Activated gamma-delta T cell treated with Interleukin-2 at 50 U/mL for 16 hours (primary cell): ENCODE measurements at places on chromosomes 6 and 20.

- DNase-seq: no peak
These were observed 255.9 kb upstream of the SULF2 start for GRCh38 chr20:48041078-48041780.

GRCh38 chr20:12617076-12617475, 391.7 kb upstream of the SPTLC3 start:
- no peak for DNase-seq

DNA sequence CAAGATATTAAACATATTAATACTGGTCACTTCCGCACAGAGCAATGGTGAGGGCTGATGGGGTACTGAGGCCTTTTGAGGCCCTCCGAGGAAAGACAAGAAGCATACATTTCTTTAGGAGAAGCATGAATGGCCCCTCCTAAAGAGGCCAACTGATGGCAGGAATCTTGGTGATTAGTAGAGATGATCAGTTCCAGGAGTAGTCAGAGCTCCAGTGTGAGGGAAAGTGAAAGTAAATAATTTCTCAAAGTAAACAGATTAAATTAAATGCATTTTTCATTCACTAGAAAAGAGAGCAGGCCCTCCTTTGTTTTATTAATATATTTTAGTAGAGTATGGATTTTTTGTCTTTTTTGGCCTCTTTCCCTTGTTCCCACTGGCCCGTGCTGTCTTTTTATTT, 38.2 kb downstream of the NOX3 start:
- no peak for DNase-seq

DNA sequence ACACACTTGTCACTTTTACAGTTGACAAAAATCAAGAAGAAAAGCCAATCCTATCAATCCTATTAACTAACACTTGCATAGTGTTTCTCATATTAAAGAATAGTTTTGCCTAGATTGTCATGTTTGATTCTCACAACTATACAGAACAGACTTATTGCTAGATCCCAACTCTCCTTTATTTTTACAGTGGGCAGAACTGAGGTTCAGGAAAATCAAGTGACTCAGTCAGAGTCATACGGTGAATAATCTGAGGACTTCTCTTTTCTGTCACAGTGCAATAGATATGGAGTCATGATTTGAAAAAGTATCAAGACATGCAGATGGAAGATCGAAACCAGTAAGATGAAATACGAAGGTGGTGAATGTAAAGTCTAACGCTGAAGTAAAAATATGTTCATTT, 195.1 kb upstream of the CITED2 start:
- DNase-seq: no peak

- no peak for DNase-seq
These were observed 80.3 kb downstream of the JARID2 start for GRCh38 chr6:15326067-15326614.

GRCh38 chr6:57221191-57221935, 744 bp downstream of the RAB23 start:
- DNase-seq: peak; percentile 44

- DNase-seq: no peak
These were observed 22.6 kb downstream of the RAET1L start for GRCh38 chr6:150002710-150003109.

DNA sequence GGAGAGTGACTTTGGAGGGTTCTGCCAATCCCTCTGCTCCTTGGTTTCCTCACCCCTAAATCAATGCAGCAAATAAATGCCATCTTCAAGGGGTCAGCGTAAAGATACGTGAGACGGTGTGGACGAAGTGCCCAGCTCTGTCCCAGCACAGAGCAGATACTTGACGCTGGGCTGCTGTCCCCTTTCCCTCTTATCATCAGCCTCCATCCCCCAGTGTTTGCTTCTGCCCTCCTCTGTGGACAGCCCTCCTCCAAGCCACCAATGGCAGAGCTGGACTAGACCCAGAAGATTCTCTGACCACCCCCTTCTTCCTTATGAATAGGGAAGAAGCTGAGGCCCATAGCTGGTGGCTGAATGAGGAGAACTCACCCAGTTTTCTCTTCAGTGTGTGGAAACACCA, 17.7 kb upstream of the PI16 start:
- no peak for DNase-seq

DNA sequence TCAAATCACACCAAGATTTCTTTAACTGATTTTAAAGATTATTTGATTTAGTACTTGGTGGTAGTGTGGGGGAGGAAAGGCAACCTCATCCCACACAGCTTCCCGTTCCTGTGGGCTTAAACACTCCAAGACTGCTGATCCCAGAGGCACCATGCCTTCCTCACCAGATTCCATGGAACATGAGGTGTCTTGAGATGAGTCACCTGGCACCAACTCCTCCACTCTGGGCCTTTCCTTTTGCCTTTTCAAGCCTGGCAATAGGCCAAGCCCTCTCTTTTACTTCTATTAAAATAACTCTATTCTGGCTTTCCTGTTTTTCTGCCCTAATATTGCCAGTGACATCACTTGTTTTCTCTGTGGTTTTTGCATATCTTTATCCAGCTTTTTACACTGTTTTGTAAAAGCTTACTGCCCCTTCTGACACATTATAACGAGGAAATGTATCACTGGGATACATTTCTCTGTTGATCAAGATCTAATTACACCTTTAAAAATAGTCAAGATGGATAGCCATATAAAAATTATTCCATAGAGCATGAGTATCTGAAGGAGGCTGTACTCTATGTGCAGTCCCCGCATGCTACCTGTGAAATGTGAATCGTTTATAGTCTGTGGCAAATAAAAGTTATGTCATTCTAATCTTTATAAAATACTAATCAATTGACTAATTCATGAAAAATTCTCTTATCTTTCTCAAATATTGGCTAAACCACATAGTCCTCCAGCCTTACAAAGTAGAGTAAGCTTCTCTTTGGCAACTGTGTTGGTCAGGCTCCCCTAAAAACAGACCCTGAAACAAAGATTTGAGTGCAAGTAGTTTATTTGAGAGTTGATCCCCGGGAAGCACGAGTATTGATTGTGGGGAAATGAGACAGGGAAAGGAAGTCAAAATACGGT, 257.8 kb upstream of the KCNQ5 start:
- no peak for DNase-seq

GRCh38 chr6:112321941-112322424, 25.1 kb upstream of the RFPL4B start:
- no peak for DNase-seq

DNA sequence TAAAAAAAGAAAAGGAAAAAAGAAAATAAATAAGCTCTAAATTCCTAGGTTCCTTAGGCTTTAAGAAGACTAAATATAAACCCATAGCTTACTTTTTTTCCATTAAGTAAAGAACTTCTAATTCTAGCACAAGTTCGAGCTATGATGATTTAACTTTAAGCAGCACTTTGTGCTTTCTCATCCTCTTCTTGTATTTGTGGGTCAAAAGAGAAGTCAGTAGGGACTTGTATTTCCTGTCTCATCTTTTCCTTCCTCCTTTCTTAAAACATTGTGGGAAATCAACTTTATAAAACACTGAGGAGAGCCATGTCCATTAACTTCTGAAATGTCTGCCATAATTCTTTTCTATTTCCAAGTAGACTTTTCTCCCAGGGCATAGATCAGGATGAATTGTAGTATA, 637.7 kb upstream of the CITED2 start:
- DNase-seq: no peak

- no peak for DNase-seq
These were observed 25.3 kb upstream of the TIAM2 start for GRCh38 chr6:154969796-154970195.

- no peak for DNase-seq
These were observed 56.1 kb downstream of the HDDC2 start for GRCh38 chr6:125245523-125246264.

DNA sequence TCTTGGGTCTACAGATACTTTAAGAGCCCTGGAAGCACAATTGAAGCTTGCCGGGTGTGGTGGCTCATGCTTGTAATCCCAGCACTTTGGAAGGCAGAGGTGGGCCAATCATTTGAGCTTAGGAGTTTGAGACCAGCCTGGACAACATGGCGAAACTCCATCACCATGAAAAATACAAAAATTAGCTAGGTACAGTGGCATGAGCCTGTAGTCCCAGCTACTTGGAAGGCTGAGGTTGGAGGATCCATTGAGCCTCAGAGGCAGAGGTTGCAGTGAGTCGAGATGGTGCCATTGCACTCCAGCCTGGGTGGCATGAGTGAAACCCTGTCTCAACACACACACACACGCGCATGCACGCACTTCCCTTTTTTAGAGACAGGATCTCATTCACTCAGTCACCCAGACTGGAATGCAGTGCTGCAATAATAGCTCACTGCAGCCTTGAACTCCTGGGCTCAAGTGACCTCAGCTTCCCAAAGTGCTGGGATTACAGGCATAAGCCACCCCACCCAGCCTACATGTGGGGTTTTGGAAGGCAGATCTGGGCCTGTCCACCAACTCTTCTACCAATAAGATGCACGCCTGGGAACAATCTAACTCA, 182.5 kb upstream of the JARID2 start:
- no peak for DNase-seq

DNA sequence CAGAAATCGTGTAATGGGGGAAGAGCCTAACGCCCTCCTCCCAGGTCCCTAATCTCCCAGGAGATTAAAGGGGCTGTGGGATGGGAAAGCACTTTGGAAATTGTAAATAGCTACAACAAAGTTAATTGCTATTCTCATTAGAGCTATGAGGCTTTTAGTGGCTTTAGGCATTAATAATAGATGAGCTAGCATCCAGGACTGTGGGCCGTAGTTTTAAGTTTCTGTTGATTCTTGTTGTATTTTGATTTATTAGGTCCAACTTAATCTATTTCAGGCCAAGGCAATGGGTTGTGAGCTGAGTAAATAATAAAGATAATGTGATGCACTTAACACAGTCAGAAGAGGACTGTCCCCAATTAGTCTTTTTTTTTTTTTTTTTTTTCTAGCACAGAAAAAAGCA, 67.7 kb downstream of the ANKRD6 start:
- no peak for DNase-seq

- no peak for DNase-seq
These were observed 75.1 kb downstream of the PPP1R3G start for GRCh38 chr6:5160206-5160605.

- DNase-seq: no peak
These were observed 360.1 kb downstream of the TAF4 start for GRCh38 chr20:61705386-61706258.

GRCh38 chr6:21200134-21200870, 393.2 kb upstream of the SOX4 start:
- no peak for DNase-seq

DNA sequence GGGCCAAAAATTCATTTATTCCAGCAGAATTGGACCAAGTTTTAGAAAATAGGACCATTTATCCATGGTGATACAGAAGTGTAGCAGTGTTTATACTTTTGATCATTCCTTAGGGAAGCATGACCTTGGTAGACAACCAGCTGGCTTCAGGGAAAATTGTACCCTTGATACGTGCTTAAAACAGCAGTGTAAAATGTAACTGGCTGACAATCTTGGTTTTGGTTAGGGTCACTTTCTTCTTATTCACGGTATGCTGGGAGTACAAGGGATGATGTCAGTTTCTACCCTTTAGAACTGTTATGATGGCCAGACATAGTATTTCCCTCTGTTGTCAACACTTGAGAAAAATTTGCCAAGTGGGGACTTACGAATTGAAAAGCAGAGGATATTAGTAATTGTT, 157.1 kb downstream of the BCKDHB start:
- no peak for DNase-seq

DNA sequence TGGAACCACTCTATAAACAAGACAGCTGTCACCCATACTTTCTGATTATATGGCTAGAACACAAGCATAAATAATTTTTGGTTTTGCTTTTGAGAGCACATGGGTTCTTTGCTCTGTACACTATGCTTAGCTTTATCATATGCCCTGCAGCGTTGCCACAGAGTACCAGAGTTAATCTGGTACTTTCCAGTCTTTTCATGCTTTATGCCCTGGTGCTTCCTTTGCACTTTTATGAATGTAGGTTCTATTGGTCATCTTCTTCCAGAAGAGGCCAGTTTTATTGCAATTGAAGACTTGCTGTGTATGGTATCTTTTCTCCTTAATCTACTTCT, 20.8 kb downstream of the SHLD1 start:
- no peak for DNase-seq

GRCh38 chr6:145929037-145929633, 35.0 kb downstream of the SHPRH start:
- DNase-seq: no peak

DNA sequence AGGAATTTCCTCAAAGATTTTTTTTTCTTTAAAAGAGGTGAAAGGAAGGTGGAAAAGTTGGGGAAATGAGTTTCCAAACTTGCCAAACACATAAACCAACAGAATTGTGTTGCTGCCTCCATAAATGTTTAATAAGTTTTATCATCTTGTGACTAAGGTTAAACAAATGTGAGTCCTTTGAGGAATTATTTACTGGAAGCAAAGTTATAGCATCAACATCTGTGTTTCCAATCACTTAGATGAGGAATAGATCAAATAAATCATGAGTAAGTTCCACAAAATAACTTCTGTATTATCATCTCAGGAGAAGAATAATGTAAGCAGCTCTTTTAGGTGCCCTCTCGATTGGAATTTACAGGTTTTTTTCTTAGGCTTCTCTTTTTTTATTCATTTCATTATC, 20.5 kb downstream of the TSHZ2 start:
- no peak for DNase-seq

DNA sequence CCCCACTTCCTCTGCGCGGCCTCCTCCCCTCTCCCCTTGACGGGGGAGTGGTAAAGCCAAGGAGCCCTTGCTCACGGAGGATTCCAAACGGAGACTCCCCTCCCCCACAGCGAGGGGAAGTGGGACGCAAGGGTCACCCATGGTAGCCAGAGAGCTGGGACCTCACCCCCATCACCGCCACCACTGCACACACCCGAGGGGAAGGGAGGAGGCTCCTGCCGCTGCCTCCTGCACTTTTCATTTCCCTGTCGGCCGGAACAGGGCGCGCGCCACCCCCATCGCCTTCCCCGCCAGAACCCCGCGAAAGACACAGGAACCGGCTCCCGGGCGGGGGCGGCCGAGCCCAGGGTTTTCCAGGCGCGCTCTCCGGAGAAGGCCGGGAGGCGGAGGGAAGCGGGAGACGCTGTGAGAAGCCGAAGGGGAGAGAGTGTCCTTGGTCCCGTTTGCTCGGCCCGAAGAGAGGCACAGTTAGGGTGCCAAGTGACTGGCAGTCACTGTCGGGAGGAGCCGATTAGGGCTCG, 789 bp downstream of the CCND3 start:
- DNase-seq: peak; percentile 62

- DNase-seq: no peak
These were observed 43.8 kb downstream of the BMP6 start for GRCh38 chr6:7769702-7770101.
